ENCODE measurements at places on chromosomes 12 and 14.

- no peak for DNase-seq
Observed at GRCh38 chr12:55724940-55725309, 3.9 kb downstream of the CD63 start.

DNA sequence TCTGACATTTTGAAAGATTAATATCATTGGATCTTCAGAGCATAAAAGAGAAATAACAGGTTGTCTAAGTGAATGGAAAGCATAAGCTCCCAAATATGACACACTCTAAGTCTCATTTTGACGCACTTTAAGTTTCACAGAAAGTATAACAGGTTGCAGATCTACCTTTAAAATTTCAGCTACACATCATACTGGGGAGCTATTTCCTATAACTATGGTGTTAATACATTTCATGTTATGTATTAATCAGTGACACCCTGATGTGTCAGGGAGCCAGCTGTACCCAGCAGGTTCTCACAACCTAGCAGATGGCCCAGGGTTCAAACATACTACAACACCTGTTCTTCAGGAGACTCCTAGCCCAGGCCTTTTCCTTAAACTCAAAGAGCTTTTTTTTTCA lies 31.1 kb upstream of the TMX1 start:
- DNase-seq = no peak

- no peak for DNase-seq
Observed at GRCh38 chr14:90553298-90553920, 156.6 kb downstream of the CALM1 start.

DNA sequence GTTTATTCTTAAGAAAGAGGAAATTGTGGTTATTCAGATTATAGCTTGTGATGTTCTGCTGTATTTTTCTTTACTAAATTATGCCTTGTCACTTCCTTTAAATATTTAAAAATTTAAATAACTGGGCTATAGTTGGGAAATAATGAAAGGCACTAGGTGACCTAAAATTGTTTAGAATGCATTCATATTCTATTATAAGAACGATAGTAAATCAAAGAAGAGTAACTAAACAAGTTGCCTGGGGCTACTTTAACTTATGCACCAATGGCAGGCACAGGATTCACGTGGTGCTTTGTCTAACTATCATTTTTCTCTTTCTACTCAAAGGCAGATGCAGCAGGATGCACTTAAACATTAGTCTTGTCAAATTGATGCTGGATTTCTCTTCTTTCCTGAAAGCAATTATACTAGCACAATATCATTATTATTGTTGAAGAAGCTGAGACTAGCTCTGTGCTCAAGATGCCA lies 190.7 kb upstream of the PPFIA2 start:
- DNase-seq = no peak

DNA sequence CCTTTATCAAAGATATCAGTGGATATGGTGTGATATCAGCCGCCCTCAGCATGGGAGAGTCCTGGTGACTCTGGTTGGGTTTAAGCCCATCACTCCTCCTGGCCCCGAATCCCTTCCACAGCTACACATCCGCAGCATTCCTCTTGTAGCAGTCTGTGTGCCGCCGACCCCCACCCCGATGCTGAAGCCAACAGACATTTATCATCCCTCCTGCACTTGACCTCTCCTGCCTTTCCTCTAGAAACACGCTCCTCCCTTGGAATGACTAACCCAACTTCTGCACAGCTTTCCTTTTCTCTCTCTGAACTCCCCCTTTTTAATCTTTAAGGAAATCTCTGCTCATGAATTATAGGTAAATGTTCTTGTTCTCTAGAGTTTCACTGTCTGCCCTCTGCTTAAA lies 250.9 kb upstream of the FOXN3 start:
- no peak for DNase-seq

- no peak for DNase-seq
Observed at GRCh38 chr14:98542316-98542715, 729.7 kb downstream of the BCL11B start.

DNA sequence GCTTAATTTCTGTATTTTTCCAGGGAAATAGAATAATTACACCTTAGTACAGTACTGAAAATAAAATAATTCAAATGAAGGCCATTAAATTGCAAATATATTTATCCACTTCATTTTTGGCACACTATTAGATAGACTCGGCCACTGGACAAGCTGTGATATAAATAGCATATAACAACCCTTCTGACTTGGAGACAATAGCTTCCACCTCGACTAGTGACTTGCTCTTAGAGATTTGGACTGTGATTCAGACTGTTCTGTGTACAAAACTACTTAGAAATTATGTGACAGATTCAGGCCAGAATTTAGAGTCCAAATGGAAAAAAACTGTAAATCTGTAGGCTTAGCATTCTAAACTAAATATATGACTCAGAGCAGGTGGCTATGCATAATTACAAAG lies 949.9 kb downstream of the LRFN5 start:
- DNase-seq = no peak

All from activated CD8-positive, alpha-beta memory T cell treated with anti-CD3 and anti-CD28 coated beads for 1 hour (primary cell).